ENCODE measurements at places on chromosomes 2 and 18. TPM values are rescaled to one million over a fixed set of nuclear protein-coding genes. Genes with fewer than 3 reads are reported as not detected.

GRCh38 chr18:12867441-12868123, 16.5 kb downstream of the PTPN2 start:
- DNase-seq = no peak

Gene CAD
- polyA plus RNA-seq = 23.4 TPM

- DNase-seq = no peak
These were observed 639 bp downstream of the EPB41L3 start for GRCh38 chr18:5543036-5543680.

DNA sequence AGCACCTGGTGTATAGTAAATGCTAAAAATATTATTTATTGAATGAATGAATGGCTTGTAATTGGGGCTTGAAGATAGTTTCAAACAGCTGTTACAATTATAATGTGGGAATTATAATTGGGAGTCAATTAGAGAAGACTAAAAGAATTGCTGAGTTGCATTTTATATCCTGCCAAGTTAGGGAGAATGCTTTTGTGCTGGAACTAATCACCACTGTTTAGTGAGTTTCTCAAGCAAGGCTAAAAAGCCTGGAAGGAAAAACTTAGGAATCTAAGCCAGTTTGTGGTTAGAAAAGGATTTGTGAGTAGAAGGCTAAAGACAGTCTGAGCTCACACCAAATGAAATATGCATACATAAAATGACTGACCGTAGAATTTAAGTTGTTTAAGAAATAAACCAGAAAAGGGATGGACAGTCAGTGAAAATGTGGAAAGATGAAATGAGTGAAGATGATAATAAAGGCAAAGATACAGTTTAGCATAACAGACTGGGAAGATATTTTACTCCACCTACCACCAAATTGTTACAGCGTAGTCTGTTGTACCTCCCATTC, 647.7 kb upstream of the FSHR start:
- no peak for DNase-seq

Gene RAB17
- 0.21 TPM for polyA plus RNA-seq

Gene WNT6
- not detected for polyA plus RNA-seq

GRCh38 chr2:193076995-193077394, 882.3 kb upstream of the TMEFF2 start:
- DNase-seq = no peak

- DNase-seq = no peak
These were observed 235.0 kb downstream of the CAMKMT start for GRCh38 chr2:44596537-44597320.
